MG63 (cell line): ENCODE measurements at places on chromosomes 3 and 15.

- DNase-seq, result peak; percentile 30
Measured at GRCh38 chr3:37712918-37713817, 148.5 kb upstream of the CTDSPL start.

GRCh38 chr3:104820959-104821358 lies 545.8 kb upstream of the ALCAM start:
- no peak for DNase-seq

DNA sequence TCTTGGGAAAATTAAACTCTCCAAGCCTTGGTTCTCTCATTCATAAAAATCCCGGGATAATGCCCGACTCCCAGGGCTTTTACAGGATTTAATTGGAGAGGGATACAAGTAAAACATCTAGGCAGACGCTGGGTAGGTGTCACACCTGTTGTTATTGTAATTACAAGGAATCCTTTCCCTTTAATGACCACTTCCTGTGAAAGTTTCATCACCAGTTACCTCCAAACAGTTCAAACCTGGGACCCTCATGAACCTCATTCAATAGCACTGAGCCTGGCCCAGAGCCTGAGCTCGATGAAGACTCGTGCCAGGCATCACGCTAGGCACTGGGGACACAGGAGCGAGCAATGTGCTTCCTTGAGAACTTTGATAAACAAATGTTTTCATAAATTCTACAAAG lies 2.1 kb upstream of the RYK start:
- no peak for DNase-seq

- DNase-seq, result no peak
Measured at GRCh38 chr3:98563661-98564281, 29.6 kb downstream of the CPOX start.

GRCh38 chr3:39096775-39097174 lies 10.7 kb downstream of the GORASP1 start:
- DNase-seq, result no peak

GRCh38 chr15:70120958-70121623 lies 23.4 kb upstream of the TLE3 start:
- no peak for DNase-seq

- DNase-seq, result peak; percentile 80
Measured at GRCh38 chr3:49133226-49133951, 539 bp upstream of the LAMB2 start.

DNA sequence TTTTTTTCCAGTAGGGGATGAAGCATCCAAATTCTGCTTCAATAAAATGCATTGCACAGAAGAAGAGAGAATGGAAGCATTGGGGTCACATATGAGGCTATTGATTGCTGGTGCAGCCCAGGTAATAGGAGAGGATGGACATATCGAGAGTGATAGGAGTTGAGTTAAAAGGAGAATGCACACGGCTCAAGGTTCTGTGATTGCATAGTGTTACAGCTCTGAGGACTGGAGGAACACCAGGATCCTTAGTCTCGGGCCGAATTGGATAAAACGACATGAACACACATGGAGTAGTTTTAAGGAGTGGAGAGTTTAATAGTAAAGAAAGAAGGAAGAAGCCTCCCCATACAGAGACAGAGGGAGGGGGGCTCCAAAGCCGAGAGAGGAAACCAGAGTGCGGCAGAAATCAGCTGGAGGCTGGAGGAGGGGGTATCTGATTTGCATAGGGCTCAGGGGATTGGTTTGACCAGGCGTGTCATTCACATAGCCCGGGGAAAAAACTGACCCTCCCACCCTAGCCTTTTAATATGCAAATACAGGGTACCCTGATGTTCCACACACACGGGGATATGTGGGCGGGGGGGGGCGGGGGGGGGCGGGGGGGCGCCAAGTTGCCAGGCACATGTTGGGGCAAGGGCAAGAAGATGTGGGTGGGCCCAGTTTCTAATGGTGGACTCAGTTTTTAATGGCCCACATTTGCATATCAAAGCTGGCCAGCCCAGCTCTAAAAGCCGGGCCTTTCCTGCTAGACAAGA lies 156.9 kb downstream of the AGBL1 start:
- no peak for DNase-seq

DNA sequence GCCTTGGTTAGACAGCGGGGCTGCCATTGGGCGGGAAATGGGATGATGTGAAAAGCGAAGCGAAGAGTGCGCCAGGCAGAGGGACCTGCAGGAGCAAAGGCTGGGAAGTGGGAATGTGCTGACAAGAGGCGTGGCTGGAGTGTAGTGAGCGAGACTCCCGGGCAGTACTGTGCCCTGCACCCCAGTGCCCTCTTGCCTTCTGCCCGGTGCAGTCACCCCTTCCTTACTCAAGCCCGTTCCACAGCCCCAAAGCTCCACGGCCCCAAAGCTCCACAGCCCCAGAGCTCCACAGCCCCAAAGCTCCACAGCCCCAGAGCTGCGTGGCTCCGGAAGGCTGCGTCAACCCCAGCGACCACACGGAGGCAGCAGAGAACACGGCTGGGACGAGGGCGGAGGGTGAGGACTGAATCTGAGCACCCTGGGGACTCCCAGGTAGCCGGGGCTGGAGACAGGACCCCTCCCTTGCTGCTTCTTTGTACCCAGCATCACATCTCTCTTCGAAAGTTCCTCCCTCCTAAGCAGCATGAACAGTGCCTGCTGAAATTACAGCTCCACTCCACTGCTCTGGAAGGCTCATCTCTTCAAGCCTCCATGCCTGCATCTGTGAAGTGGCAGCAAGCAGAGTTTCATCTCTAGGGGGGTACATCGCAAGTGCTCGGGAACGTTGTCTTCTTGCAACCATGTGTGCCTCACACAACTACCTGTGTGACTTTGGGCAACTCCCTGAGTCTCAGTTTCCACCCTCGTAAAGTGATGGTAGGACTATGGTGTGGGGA lies 108.9 kb downstream of the FBLN2 start:
- no peak for DNase-seq

- no peak for DNase-seq
Measured at GRCh38 chr15:74727727-74728126, 2.4 kb upstream of the CYP1A1 start.

DNA sequence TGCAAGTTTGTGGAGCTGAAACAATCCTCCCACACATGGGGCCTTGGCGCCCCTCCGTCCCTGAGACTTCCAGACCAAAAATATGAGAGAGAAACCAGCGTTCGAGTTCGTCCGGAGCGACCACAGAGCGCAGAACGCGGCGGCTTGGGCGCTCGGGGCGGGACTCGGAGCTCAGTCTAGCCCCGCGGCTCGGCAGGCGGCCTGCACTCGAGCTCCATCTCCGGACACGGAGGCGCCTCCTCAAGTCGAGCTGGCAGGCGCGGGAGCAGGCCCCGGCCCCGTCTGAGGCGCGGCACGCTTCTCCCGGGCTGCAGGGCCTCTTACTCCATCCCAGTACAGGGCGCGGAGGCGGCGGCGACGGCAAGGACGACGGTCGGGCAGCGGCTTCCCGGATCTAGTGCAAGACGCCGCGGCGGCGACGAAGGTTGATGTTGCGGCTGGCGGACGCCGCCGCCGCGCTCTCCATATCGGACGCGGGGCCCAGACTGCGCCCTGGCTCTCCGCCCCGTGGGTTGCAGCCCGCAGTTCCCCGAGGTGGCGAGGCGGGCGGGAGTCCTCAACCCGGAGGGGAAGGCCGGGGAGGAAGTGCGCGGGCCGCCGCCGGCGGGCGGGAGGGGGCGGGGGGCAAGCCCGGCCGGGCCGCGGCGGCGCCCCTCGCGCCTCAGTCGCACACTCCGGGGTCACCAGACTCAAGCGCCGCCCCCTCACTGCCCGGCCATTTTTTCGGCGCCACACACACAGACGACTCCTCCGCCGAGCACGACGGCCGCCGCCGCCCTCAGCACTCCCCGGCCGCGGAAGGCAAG lies 674 bp downstream of the MSL2 start:
- peak; percentile 79 for DNase-seq

- DNase-seq, result no peak
Measured at GRCh38 chr3:150890295-150890694, 14.9 kb downstream of the MINDY4B start.

DNA sequence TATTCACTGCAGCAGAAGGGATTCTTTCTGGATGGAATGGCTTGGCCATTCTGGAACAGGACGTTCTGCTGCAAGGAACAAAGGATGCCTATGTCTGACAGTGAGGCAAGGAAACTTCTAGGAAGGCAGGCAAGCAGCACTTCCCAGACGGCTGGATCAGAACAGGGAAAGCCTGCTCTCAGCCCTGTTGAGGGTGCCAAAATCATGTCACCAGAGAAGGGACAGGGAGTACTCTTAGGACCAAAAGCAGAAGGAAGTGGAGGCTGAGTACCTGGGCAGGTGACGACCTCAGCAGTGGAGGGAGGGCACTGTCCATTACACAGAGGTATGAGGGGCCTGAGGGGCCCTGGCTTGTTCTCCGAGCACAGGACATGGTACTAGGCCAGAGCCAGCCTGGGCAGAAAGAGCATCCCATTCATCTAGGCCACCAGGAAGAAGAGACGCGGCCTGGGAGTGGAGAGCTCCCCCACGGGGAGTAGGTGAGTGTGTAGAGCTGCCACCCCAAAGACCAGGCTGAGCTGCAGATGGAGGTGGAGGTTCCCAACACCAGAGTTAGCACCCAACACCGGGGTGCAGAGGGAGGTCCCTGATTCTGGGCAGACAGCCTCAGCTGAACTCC lies 9.6 kb downstream of the KLF15 start:
- DNase-seq, result no peak

GRCh38 chr3:57953576-57953975 lies 54.6 kb upstream of the FLNB start:
- DNase-seq, result no peak

DNA sequence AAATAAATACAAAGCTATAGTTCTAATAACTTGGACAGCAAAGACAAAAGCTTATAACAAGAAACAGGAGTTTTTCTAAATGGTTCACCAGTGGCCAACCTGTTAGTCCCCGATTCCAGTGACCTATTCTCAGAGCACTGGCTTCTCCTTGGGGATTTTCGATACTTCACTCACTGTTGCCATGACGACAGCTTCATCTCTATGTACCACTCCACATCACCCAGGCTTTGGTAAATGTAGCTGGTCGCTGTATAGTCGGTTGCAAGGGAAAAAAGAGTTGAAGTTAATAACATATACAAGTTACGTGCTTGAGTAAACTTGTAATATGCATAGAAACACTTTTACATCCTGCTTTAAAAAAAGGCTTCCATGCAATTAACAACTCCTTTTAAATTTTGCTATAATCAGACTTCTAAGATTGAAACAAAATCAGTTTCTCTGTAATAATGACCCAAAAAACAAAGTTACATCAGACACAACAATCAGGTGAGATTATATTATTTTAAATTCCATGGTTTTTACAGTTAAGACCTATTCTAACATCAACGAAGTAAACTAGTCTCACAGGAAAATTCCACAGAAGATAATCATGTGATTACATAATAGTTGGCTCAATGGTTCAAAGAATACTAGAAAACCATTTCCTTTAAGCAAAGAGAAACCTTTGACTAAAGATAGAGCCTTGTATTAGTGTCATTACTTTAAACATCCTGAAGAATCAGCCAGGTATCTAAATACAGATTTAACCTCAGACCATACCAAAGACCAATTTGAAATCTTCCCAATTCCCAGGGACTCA lies 2.9 kb downstream of the CCNL1 start:
- DNase-seq, result no peak

GRCh38 chr3:42019144-42019952 lies 57.4 kb upstream of the ULK4 start:
- DNase-seq, result no peak

GRCh38 chr3:126378341-126378751 lies 16.4 kb upstream of the CFAP100 start:
- no peak for DNase-seq

DNA sequence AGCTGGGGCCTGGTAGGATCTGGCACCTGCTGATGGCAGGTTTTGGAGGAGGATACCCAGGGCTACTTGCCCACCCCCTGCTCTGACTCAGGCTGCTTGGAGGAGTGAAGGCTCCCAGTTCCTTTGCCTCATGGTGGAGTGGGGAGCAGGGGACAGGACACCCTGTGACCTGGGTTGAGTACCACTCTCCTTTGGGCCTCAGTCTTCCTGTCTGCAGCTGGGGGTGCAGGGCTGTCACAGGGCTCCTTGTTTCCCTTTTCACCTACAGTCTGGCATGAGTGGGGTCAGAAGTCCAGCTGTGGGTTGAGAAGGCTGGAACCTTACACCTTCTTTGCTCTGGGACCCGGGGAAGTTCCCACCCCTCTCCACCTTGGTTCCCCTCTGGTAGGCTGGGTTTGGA lies 14.7 kb downstream of the SEMA3F start:
- no peak for DNase-seq

DNA sequence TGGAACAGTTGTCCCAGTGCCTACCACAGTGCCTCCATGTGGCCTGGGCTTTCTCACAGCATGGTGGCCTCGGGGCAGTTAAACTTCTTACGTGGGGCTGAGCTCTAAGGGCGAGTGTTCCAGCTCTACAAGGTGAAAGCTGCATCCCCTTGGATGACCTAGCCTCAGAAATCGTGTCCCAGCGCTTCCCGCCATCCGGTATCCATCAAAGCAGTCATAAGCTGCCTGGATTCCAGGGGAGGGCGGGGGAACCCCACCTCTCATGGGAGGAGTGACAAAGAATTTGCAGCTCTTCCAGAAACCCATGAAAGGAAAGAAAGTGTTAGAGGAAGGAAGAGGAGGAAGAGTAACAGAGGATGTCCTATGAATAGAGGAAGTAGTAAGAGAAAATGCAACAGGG lies 45.8 kb upstream of the CCDC174 start:
- DNase-seq, result no peak

DNA sequence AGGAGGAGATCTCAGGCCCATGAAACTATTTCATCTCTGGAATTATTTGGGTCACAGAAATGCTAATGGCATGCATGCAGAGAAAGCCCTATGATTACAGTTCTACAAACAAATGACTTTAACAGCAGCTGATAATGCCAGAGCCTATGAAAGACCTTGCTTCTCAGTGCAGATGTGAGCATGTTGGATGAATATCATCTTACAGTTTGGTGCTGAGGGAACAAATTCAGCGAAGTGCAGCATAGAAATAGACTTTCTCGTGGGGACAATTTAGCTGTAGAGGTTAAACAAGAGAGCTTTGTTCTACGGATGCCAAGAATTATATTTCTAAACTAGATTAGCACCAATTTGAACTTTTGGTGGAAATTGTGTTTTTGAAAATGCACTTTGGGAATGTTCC lies 27.7 kb downstream of the PTX3 start:
- no peak for DNase-seq

DNA sequence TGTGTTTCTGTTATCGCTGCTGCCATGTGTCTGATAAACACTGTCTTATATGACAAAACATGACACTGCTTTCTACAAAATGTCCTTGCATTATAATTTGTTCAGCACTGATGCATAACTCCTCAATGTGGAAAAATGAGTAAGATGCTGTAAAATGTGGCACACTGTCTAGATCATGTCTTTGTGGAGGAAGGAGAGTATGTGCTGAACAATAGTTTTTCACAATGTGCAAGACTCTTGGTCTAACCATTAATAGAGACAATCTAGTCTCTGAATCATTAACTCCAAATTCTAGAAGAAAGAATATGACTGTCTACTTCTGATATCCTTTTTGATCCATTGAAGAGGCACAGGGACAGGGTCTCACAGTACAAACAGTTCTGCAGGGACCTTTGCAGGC lies 127.9 kb upstream of the RARB start:
- DNase-seq, result no peak

DNA sequence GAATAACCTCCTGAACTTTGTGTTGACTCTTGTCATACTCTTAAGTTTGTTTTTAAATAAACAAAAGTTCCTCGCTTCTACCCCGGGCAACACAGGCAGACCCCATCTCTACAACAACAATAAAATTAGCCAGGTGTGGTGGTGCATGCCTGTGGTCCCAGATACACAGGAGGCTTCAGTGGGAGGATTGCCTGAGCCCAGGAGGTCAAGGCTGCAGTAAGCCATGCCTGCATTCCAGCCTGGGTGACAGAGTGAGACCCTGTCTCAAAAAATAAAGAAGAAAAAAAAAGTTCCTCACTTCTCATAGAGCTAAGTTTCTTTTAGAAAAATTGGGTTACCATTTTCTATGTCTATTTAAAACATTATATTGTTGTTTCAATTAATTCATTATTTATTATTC lies 29.2 kb downstream of the HDGFL3 start:
- no peak for DNase-seq
